Thyroid gland (tissue), 4 donors: ENCODE measurements at places on chromosomes 13 and 19. TPM values are rescaled to one million over a fixed set of nuclear protein-coding genes. Genes with fewer than 3 reads are reported as not detected.

Gene KIR3DL1
- not detected for total RNA-seq

- peak; percentile 46 for DNase-seq
Measured at GRCh38 chr13:98309569-98310335, 132.7 kb upstream of the RNF113B start.

GRCh38 chr19:55156202-55157063, 1.1 kb downstream of the TNNI3 start:
- DNase-seq, result peak; percentile 29

- DNase-seq, result no peak
Measured at GRCh38 chr13:55566334-55566733, 1574.4 kb upstream of the PRR20A start.

DNA sequence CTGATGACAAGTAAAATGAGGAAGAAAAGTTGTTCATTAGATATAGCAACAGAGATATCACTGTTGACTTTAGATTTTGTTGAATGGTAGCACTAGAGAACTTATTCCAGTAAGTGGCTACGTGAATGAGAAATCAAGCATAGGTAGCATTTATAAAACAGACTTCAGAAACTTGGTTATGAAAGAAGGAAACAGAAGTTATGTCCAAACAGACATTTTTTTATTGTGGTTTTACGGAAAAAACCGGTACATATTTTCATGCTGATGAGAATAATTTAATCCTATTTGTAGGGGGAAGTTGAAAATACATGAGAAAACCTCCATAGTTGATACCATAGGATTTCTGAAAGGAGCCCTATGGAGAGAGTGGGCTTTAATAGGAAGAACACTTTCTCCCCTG, 325.7 kb upstream of the SLC10A2 start:
- no peak for DNase-seq

Gene ANKRD24
- total RNA-seq, result 1.2 TPM

DNA sequence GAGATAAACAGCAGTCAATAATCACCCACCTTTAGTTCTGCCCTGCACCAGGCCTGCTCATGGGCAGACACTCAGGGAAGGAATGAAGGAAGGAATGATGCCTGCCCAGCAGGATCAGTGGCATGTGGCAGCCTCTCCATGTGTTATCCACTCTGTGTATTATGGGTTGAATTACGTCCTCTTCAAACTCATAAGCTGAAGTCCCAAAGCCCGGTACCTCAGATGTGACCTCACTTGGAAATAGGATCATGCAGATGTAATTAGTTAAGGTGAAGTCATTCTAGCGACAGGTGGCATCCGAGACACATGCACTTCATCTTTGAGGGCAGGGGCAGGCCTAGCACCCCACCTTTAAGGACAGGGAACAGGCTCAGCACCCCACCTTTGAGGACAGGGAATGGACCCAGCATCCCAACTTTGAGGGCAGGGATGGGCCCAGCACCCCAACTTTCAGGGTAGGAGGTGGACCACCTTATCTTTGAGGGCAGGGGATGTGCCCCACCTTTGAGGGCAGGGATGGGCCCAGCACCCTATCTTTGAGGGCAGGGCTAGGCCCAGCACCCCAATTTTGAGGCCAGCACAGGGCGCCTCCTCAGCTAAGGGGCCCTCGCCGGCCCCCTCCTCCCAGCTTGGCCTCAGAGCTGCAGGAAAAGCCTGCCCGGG, 127.6 kb downstream of the URI1 start:
- DNase-seq, result no peak

- peak; percentile 24 for DNase-seq
Measured at GRCh38 chr19:56670961-56671612, 470 bp downstream of the ZNF835 start.
